Smooth muscle cell of bladder (primary cell): ENCODE measurements at places on chromosomes 5 and 9. TPM values are rescaled to one million over a fixed set of nuclear protein-coding genes. Genes with fewer than 3 reads are reported as not detected.

Gene FAM221B
- not detected in 2 replicates for total RNA-seq

Gene DOCK8
- under 0.01 and 0.18 TPM in 2 replicates for total RNA-seq

Gene FBLL1
- total RNA-seq: 0.28 and 0.74 TPM in 2 replicates

Gene PDGFRB
- 97.1 and 121 TPM in 2 replicates for total RNA-seq

Gene BNC2
- 27.5 and 27.6 TPM in 2 replicates for total RNA-seq

Gene PCDHB14
- total RNA-seq: 0.46 and 0.85 TPM in 2 replicates

Gene WASHC1
- 5.7 and 6.8 TPM in 2 replicates for total RNA-seq

Gene ATG10
- total RNA-seq: 7.3 and 10.8 TPM in 2 replicates

Gene OR1J2
- total RNA-seq: 0.14 TPM in 1 of 2 replicates, not detected in the other

Gene STOM
- total RNA-seq: 366 and 500 TPM in 2 replicates

Gene PRRT1B
- total RNA-seq: not detected in 2 replicates

Gene BAAT
- not detected in 2 replicates for total RNA-seq

Gene DRD1
- total RNA-seq: under 0.01 and 0.14 TPM in 2 replicates

Gene GRM6
- total RNA-seq: not detected in 2 replicates

Gene CARD6
- 7.0 and 9.6 TPM in 2 replicates for total RNA-seq

Gene CDKN2B-AS1
- 3.6 and 4.8 TPM in 2 replicates for total RNA-seq

Gene AQP7
- total RNA-seq: 0.09 and 0.14 TPM in 2 replicates

Gene RASEF
- 0.14 and 0.18 TPM in 2 replicates for total RNA-seq

Gene SPOCK1
- 302 and 700 TPM in 2 replicates for total RNA-seq

Gene CATSPER3
- total RNA-seq: 0.09 and 0.14 TPM in 2 replicates

Gene CXCL14
- total RNA-seq: 0.14 and 0.37 TPM in 2 replicates

Gene C5orf52
- not detected in 2 replicates for total RNA-seq

Gene IFNB1
- not detected in 2 replicates for total RNA-seq

Gene IQGAP2
- 14.2 and 24.0 TPM in 2 replicates for total RNA-seq

Gene SPINK13
- 2.4 and 4.5 TPM in 2 replicates for total RNA-seq

Gene PCDHGB1
- total RNA-seq: 2.3 and 3.3 TPM in 2 replicates

Gene ERBIN
- 62.3 and 85.0 TPM in 2 replicates for total RNA-seq

Gene PCDH1
- 0.55 and 1.00 TPM in 2 replicates for total RNA-seq

Gene GLRA1
- not detected in 2 replicates for total RNA-seq

Gene CMBL
- total RNA-seq: 9.4 and 11.2 TPM in 2 replicates

Gene OR13C4
- total RNA-seq: not detected in 2 replicates

Gene UBAC1
- 26.2 and 29.6 TPM in 2 replicates for total RNA-seq

Gene TMEM267
- 15.4 and 19.3 TPM in 2 replicates for total RNA-seq

Gene KCNMB1
- under 0.01 TPM in 1 of 2 replicates, not detected in the other for total RNA-seq

Gene CXXC5
- 41.7 and 64.5 TPM in 2 replicates for total RNA-seq

Gene PLAC8L1
- 0.18 TPM in 1 of 2 replicates, not detected in the other for total RNA-seq

Gene DEPDC1B
- 1.1 and 1.6 TPM in 2 replicates for total RNA-seq

Gene LMX1B
- not detected in 2 replicates for total RNA-seq

Gene GABRA6
- total RNA-seq: not detected in 2 replicates

Gene RGS14
- 4.0 and 5.0 TPM in 2 replicates for total RNA-seq

Gene PCDHA13
- under 0.01 and 0.09 TPM in 2 replicates for total RNA-seq
